ENCODE measurements at places on chromosomes 5 and 9.

DNA sequence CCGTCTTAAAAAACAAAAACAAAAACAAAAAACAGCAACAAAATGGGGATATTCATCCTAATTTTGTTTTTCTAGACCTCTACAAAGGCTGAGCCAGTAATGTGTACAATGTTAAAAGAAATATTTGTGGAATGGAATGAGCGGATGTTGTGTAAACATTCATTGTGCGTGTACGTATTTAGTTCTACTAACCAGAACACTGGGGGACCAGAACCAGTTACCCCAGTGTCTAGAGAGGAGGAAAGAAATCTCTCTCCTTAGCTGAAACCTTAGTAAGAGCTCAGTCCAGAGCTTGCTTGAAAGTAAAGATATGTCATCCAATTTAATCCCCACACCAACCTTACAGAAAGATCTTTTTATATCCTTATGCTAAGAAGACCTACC is 106.7 kb upstream of the CPEB4 start:
- DNase-seq: no peak

DNA sequence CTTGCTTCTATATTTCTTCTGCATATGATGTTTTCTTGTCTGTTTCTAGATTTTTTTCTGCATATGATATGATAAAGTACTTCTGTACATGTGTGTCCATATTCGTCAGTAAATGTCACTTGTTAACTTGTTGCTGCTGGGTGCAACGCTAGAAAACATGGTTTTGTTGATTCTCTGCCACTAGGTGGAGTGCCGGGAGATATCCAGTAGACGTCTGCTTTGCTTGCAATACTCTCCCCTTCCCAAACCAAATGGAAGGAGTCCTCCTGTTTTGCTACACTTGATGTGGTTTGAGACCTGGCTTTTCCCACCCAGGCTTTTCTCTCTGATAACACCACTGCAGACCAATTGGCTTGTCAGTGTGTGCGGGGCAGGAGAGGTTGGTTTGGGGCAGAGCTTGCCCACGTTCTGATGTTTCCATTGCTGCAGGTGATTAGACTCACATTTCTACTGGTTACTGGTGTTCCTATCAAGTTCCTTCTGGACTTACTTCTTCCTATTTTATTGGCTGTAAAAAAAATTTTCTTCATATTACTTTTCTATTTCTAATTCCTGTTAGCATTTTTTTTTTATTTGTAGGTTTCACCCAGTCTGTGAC is 900.0 kb upstream of the CDH10 start:
- DNase-seq: peak; percentile 34

GRCh38 chr5:112257976-112258375 is 161.1 kb downstream of the EPB41L4A start:
- no peak for DNase-seq

DNA sequence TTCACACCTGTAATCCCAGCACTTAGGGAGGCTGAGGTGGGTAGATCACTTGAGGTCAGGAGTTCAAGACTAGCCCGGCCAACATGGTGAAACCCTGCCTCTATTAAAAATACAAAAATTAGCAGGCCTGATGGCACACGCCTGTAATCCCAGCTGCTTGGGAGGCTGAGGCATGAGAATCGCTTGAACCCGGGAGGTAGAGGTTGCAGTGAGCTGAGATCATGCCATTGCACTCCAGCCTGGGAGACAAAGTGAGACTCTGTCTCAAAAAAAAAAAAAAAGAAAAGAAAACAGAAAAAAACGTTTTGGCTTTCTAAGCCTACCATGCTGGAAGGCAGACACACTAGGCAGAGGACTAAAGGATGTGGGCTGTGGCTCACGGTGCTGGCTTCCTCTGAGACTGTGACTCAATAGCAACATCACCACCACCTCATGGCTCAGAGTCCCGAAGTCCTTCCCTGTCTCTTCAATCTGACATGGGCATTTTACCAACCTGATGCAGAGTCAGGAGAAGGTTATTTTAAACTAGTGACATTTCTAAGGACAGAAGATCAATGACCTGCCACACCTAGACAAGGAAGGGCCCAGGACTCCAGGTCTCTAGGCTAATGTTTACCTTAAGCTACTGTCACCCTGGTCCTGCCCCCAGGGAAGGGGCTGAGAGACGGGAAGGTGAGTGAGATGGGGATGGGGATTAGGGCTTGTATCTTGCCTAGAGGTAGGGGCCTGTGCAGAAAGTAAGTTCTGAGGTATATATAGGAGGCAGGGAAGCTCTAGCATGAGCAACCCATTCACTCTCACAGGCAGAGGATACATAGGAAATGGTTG is 3.7 kb downstream of the ECSCR start:
- no peak for DNase-seq

DNA sequence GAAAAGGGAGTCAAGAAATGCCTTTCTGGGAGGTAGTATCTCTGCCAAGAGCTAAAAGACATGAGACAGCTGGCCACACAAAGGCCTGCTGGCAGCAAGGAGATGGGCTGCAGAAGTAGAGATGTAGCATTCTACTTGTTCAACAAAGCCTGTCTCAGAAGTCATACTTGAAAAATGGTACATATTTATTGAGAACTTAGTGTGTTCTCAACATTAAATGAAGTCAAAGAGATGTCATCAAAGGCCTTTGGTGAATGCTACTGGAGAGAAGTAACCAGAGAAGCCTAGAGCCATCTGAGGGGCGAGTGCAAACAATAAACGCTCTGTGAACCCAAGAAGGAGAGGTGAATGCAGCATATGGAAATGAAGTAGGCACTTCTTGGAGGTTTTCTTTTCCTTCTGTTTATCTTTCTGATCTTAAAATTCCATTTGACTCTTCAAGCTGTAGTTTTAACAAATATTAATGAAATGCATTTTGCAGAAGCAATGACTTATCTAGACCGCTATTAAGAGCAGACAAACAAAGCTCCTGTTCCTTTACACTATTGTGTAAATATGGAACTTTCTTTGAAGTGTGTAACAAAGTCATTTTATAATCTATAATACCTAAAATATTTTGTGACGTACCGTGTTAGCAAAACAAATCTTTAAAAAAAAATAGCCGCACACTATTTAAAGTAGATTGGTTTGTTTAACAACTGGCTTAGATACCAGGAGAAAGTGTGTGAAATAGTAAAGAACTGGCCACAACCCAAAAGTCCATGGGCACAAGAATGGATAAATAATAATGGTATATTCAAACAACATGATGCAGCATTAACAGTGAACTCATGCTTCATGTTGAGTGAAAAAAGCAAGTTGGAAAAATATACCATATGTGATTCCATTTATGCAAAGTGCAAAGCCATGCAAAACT is 70.2 kb downstream of the ZNF608 start:
- DNase-seq: peak; percentile 76
